ENCODE measurements at places on chromosomes 2 and 18.

- DNase-seq: no peak
These were observed 7.6 kb upstream of the SPDYA start for GRCh38 chr2:28802975-28803429.

DNA sequence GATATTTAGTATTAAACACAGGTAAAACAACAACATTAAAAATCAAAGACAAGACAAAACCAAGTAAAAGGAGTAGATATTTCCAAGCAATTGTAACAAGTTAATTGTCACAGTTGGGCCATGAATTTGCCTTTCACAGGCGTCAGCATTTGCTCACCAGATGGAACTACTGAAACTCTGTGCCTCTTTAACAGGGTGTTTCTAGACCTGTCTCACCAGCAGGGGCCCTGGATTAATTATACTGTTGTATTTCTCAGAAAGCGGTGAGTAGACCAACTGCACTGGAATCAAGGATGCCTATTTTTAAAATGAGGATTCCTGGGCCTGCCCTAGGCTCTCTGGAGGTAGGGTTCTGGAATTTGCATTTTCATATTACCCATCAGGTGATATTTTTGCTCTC is 92.6 kb downstream of the UPP2 start:
- DNase-seq: no peak

DNA sequence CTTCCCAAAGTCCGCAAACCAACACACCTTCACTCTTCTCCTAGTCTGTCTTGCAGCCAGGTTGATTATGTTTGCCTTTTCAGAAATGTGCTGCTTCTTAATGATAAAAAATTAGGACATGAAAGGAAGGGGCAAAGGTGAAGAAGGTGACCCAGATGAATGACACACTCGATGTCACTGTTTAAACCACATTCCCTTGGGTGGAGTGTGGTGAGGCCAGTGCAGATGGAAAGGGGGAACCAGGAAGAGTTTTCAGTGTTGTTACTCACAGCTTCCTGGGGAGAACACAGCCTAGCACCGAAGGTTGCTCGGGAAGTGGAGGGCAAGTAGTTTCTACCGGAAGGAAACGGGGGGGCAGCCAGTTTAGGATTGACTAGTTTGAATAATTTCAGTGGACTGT is 57.2 kb upstream of the BOD1L2 start:
- no peak for DNase-seq

DNA sequence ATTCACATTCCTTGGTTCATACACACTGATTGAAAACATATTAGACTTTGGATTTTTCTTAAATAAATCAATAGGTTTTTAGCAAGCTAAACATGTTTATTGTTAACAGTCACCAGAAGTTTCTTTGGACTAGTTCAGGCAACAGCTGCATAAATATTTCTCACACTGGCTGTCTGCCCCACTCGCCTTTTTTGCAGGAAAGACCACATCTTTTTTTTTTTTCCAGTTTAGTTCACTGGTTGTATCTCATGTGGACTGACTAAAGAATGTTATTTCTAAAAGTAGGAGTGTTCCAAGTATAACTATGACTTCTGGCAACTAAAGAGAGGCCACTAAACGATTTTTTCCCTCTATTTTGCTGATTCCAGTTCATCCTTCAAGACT is 31.1 kb downstream of the SLC40A1 start:
- DNase-seq: no peak

GRCh38 chr18:69898241-69898861 is 49.3 kb downstream of the CD226 start:
- no peak for DNase-seq

DNA sequence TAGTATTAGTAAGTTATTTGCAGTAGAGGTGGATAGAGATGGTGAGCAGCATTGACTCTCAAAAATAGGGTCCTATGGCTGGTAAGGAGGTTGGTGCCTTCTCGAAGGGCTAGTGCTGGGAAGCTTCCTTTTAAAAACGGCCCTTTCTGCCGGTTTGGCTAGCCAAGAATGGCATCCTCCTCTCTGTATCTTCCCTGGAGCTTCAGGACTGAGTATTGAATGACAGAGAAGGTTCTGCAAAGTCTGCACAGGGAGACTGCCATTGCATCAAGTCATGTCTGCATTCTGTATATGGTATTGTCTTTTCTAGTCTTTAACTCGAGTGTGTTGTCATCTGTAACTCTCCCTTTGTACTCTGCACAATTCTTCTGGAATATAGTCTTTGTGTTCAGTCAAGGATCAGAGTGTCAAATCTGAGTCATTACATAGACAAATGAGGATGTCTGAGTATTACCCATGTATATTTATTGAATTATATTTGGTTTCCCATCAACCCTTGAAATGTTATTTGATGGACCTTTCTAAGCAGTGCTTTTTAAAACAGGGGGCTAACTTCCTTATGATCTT is 1.1 kb downstream of the LDLRAD4 start:
- DNase-seq: no peak

DNA sequence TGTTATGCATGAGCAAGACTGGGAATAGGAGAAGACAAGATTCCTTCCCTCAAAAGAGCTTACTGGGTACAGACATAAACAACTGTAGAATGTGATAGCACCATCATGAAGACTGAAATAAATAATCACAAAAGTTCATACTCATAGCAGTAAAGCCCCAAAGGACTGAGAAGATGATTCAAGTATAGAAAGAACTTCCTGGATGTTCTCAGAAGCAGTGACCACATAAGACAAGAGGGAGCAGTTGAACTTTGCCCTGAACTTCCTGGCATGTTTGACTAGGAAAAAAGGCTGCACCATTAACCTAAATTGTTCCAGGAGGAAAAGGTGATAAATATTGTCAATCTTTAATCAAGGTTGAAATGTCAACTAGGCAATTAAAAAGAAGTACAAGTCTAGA is 57.8 kb upstream of the CCDC141 start:
- DNase-seq: no peak

DNA sequence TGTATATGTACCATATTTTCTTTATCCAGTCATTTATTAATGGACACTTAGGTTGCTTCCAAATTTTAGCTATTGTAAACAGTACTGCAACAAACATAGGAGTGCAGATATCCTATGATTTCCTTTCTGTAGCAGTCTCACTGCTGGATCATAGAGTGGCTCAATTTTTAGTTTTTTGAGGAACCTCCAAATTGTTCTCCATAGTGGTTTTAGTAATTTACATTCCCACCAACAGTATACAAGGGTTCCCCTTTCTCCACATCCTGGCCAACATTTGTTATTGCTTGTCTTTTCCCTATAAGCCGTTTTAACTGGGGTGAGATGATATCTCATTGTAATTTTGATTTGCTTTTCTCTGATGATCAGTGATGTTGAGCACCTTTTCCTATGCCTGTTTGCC is 114.3 kb downstream of the TMEM17 start:
- no peak for DNase-seq

DNA sequence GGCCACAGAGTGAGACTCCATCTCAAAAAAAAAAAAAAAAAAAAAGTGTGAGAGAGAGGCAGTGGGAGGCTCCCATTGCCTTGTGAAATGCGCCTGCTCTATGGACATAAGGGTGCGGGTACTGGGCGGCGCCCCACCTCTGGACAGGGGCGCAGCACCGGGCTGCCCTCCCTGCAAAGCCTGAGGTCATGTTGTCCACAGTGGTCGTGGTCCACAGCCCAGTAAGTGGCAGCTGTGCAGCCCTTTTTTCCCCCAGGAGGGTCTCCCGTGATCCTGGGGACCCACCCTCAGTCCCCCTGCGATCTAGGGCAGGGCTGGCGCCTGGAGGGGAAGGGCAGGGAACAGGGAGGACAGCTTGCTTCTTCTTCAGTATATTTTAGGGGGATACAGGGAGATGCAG is 37.8 kb downstream of the LPIN1 start:
- DNase-seq: no peak

GRCh38 chr2:80002112-80002511 is 302.4 kb downstream of the LRRTM1 start:
- no peak for DNase-seq

GRCh38 chr18:3281456-3282400 is 19.8 kb downstream of the MYL12B start:
- peak; percentile 51 for DNase-seq

DNA sequence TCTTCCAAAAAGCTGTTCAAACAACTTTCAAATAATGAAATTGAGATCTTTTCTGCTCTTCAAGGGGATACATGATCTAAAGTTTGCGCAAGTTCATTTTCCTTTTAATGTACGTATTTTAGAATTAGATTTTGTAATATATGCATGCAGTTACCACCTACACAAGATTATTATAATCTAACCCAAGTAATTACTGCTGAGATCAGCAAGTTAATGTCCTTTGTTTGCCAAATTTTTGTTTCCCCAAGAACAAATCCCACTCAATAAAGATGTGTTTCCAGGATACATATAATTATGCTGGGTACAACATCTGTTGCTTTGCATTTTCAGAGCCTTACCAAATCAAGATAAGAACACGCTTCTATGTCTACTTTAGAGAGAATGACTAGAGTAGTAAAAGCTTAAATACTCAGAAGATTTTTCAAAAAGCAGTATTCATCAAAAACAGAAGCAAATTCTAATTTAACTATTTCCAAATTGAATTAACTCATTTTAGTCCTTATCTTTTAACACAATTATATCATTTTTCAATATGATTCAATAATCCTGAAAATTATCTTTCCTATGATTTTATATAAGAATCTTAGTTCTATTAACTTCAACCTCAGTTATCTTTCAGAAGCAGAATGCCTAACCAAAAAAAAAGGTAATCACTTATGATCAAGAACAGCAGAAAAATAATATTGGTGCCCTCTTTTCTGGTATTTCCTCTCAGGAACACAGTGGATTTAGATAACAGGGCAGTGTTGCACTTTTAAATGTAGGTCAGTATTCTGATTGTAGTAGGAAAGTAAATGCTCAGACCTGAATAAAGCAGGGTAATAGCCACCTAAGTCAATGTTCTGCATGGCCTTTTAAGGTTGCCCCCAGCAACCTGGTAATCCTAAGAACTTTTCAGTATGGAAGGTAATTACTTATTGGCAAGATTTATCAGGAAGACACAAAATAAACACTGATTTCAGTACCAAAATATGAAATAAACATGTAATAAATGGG is 28.0 kb downstream of the CERKL start:
- DNase-seq: peak; percentile 94

- DNase-seq: no peak
These were observed 6.9 kb downstream of the MBD5 start for GRCh38 chr2:148027822-148028221.

- no peak for DNase-seq
These were observed 41.7 kb downstream of the CYP20A1 start for GRCh38 chr2:203280428-203281064.

DNA sequence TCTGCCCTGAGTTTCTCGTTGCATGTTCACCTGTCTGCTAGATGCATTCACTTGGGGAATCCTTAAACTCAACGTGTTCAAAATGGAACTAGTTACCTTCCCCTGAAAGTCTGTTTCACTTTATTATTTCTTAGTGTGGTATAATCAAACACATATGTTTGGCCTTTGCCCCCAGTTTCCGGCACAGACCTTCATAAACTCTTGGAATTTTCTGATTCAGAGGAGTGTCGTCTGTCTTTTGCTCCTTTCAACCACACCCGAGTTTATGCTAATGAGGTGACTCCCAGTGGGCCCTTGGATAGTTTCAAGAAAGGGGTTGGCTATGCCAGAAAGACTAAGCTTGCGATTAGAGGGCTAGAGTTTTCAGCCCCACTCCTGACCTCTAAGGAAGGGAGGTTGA is 198.9 kb downstream of the CDCA7 start:
- DNase-seq: no peak

DNA sequence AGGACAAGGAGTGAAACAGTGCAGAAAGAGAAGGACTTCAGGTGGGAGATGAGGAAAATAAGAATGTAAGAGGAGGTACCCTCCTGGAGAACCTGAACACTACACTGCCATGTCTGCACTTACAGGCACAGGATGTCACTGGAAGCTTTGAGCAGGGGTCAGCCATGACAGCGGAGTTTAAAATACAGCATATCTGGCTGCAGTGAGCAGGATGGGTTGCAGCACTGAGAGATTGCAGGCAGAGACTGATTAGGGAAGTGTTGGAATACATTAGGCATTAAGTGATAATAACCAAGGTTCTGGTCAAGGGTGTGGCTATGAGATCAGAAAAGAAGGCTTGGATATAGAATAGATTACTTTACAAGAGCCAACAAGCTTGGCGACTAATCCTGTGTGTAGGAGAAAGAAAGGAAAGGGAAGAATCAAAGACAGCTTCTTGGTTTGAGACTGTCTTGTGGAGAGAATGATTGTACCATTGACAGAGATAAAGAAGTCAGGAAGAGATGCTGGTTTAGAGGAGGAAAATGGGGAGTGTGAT is 171.1 kb upstream of the RBMS1 start:
- no peak for DNase-seq

GRCh38 chr2:233673896-233674295 is 2.2 kb downstream of the UGT1A9 start:
- no peak for DNase-seq

- DNase-seq: no peak
These were observed 284.1 kb downstream of the PHLPP1 start for GRCh38 chr18:62999392-62999791.

DNA sequence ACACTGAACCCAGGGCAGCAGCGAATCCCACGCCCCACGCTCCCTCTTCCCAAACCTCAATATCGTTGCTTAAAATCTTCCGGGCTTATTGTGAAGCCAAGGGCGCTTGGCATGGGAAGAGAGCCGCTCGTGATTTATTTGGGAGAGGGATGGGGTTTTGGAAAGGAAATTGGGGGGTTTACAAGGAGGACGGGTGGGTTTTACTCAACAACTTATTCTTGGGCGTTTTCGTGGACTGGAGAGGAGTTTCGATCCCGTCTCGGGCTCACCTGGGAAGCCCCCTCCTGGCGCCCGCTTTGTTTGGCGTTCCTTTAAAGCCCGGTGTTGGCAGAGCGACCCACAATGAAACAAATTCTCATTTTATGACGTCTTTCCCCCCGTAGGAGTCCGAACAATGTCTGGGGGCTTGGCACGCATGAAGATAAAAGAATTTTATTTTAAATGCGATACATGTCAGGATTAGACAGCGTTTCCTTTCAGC is 135.3 kb downstream of the INSIG2 start:
- DNase-seq: no peak

- no peak for DNase-seq
These were observed 62.1 kb upstream of the SMIM21 start for GRCh38 chr18:75489493-75490190.

GRCh38 chr18:3985664-3986063 is 469.4 kb downstream of the DLGAP1 start:
- DNase-seq: no peak

GRCh38 chr2:78718024-78718423 is 307.5 kb upstream of the REG3G start:
- DNase-seq: no peak

- no peak for DNase-seq
These were observed 87.5 kb downstream of the MSH2 start for GRCh38 chr2:47490406-47490805.

GRCh38 chr2:222799262-222799918 is 61.4 kb upstream of the ACSL3 start:
- DNase-seq: no peak

- no peak for DNase-seq
These were observed 28.1 kb upstream of the ASPRV1 start for GRCh38 chr2:69989441-69990105.

GRCh38 chr18:13443552-13443951 is 225.0 kb downstream of the LDLRAD4 start:
- no peak for DNase-seq

GRCh38 chr2:46657042-46657504 is 177.7 kb downstream of the TMEM247 start:
- DNase-seq: peak; percentile 52

Data from DMS 273 treated with DMSO at 0.1 percent for 48 hours (cell line).